ENCODE measurements at places on chromosomes 2 and 18. TPM values are rescaled to one million over a fixed set of nuclear protein-coding genes. Genes with fewer than 3 reads are reported as not detected.

GRCh38 chr2:61135510-61135909 lies 26.5 kb upstream of the C2orf74 start:
- DNase-seq, result no peak

DNA sequence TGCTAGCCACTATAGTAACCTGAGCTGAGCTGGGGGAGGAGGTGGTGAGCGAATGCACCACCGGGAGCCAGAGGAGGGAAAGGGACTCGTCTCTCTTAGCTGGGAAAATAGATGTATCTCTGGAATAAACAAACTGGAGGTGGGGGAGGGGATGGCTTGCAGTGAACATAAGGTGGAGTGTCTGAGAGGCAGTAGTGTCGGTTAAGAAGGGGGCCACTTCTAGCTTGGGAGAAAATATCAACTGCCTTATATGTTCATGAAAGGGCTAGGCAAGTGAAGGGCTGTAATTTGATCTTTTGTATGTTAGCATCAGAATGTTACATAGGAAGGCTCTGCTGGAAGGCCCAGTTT lies 2.2 kb downstream of the SETBP1 start:
- no peak for DNase-seq

DNA sequence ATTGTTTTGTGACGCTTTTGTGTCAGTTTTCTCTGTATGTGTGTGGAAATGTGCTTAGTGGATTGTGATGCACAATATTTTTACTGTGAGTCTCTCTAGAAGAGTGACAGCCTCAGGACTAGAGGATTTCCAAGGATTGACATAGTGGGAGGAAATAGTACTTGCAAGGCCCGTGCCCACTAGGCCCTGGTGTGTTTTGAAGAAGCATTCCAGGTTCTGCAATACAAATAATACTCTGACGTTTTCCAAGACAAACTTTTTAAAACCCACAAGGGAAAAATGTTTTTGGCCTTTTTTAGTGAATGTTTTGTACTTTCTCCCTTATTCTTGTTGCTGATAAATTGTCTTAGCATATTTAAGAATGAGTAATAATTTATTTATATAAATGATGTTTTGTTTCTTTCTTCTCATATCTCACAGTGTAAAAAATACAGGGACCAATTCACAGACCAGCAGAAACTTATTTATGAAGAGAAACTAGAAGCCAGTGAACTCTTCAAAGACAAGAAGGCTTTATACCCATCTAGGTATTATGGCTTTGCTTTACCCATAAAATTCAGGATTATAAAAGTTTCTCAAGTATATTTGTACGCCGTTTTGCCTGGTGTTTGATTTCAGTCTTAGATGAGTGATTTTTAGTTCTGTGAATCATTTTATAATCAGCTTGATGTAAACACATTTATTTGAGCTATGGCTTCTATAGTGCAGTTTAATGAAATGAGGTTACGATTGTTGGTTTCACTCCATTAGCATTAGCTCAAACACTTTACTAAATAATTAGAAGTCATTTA lies 165.6 kb downstream of the MYO1B start:
- no peak for DNase-seq

DNA sequence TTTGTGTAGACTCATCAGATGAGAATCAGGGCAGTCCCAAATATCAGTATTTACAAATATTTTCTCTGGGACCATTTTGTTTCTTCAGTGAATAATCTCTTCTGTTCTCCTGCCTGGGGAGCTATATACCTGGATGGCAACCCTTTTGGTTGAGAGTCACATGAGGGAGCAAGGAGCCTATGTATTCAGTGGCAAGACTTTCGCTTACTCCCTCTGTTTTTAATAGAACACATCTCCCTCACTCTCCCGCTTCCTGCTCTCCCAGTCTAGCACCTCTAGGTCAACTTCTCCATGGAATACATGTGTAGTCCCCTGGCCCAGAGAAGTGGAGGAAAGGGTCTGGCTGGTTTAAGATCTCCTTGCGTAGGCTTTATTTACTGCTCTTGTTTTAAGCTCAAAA lies 600.3 kb downstream of the CCDC85A start:
- DNase-seq, result no peak

GRCh38 chr2:74499267-74499939 lies at the start of gene LBX2:
Gene LBX2 (minus strand): TSS chr2:74499603. CDS start chr2:74499537, 66 bp downstream.
- DNase-seq, result no peak

DNA sequence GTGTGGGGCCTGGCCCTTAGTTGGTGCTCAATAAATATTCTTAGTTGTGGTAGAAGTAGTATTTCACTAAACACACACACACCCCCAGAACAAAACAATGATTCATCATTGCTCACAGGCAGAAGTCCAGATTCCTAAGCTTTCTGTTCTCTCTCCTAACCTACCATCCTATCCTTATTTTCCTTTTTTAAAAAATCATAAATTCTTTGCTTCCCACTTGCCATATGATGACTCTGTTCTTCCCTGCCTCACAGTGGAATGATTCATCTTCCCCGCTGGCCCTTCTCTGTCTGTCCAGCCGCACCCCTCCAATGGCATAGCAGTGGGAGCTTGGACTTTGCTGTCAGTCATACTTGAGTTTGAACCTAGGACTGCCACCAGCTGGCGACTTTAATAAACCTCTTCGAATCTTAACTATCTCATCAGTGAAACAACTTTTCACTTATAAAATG lies 5.2 kb downstream of the EML6 start:
- no peak for DNase-seq

DNA sequence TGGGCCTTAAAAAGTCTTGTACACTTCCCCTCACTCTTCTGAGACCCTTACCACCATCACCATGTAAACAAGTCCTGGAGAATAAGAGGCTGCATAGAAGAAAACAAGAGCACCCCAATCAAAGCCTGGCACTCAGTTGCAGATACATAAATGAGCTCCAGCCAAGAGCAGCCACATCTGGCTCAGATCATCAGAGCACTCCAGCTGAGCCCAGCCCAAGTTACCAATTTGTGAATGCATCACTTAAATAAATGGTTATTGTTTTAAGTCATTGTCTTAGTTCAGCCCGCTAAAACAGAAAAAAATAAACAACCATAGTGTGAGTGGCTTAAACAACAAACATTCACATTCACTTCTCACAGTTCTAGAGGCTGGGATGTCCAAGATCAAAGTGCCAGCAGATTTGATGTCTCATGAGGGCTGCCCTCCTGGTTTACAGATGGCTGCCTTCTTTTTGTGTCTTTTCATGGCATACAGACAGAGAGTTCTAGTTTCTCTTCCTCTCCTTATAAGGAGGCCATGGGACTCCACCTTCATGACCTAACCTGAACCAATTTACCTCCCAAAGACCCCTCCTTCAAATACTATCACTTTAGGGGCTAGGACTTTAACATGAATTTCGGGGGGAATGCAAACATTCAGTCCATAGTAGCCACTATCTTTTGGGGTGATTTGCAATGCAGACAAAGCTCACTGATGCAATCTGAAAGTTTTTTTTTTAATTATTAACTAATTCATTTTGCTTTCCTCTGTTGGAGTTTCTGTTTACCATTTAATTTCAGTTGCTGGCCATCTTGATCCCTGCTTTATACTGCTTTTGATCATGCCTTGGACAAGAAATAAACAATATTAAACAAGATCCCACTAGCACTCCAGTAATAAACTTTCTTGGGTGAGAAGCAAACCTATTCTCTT lies 187.5 kb upstream of the ACVR2A start:
- no peak for DNase-seq

DNA sequence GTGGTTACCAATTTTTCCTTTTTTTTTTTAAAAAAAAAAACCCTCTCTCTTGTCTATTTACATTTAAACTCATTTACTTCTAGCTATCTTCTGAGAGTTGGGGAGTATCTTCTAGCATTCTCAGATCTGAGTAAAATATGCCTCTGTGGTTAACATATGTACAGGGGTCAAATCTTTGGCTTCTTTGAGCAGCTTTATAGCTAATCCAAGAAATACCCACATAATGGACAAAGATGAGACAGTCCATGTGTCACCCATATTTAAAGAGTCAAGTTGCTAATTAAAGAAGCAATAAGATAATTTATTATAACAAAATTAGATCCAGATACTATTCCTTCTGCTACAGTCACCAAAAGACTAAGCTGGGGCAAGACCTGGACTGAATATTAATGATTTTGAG lies 139.0 kb upstream of the HNRNPA3 start:
- no peak for DNase-seq

- DNase-seq, result no peak
Measured at GRCh38 chr2:210445732-210446131, 30.8 kb downstream of the LANCL1 start.

- no peak for DNase-seq
Measured at GRCh38 chr18:69978732-69979715, 31.4 kb upstream of the CD226 start.

DNA sequence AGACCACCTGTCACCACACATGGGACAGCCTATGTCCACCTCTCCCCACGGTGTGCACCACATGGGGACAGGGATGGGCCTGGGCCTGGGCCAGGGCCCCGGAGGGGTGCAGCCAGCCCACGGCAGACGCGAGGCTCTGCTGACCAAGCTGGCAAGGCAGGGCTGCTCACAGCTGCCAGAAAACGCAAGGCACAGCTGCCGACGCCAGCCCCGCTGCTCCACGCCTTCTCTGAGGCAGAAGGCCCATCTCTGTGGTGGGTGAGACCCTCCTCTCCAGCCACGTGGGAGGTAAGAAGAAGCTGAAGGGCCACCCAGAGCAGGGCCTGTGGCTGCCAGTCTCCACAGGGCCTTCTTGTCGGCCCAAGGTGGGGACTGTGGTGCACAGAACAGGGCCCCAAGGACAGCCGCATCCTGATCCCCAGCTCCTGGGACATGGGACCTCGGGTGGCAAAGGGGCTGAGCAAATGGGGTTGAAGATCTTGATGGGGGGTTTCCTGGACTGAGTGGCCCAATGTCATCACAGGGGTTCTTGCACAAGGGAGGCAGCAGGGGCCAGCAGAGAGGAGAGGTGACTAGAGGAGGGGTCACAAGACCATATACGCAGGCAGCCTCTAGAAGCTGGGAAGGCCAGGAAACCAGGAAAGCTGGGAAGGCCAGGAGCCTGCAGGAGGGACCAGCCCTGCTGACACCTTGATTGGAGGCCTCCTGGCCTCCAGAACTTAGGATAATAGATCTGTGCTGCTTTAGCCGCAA lies 72.3 kb downstream of the NDUFA10 start:
- DNase-seq, result no peak

DNA sequence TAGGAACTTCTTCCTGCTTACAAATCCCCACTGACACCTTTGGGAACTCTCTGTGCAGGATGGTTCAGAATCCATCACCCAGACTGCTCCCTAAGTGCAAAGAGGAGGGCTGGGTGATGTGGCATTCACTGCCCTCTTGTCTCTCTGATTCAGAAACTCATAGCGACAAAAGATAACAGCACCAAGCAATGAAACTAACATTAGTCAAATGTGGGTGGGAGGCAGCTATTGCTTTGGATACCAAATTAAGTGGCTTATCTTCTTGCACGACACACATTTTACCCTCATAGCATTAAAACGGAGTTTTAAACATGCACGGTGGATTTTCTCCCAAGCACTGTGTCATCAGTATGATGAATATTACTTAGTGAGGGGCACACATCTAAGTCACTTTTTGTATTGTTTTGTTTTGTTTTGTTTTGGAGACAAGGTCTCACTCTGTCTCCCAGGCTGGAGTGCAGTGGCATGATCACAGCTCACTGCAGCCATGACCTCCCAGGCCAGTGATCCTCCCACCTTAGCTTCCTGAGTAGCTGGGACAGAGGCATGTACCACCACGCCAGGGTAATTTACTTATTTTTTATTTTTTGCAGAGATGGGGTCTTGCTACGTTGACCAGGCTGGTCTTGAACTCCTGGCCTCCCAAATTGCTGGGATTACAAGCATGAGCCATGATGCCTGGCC lies 40.9 kb upstream of the NEB start:
- DNase-seq, result no peak

GRCh38 chr2:37466533-37467222 lies 122.2 kb downstream of the QPCT start:
- DNase-seq, result no peak

DNA sequence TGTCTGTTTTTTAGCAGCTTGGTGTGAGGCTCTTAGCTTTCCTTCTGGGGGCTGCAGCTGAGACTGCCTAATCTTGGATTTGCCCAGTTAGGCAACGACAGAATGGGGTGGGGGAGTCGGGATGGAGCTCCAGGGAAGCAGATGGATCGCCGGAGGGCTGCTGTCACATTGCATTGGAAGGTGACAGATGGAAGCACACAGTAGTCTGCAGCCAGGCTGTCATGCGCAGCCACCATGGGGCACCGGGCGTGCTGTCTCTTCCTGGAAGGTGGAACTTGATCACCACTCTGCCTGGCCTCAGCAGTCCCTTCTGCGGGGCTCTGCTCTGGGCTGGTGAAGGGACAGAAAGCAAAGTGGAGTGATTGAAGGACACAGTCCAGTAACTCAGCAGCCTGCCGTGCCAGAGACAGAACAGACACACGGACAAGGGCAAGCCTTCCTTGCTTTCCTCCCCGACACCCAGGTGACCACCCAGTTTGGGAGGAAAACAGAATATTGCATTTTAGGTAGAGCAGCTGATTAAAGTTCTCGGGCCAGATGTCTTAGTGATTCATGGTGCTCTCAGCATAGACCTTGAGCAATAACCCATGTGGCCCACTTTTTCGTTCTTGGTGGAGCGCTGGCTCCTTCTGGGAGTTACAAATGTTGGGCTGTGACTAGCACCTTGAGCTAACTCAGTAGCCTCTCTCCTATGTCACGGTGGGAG lies 40.9 kb downstream of the RNF144A start:
- no peak for DNase-seq

DNA sequence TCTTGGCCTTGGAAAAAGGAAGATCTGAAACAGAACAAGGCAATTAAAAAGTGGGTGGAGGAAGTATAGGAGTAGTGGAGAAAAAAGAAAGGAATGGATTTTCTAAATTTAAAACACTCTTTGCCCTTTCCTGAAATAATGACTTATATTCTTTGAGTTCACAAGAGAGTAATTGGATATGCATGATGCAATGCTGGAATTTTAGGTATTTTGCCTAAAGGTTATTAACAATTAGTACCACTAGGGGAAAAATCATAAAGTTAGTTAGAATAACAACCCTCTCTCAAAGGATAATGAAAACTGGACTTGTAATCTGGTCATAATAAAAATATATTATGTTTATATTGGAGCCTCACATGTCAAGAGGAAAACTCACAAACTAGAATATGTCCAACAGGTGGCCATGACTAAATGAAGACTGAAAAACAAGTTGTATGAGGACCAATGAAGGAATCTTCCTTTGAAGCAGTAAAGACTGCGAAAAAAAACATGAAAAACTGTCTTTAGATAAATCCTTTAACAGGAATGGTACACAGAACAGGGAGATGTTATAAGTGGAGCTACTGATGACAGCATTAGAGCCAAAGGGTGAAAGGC lies 281.8 kb downstream of the NCKAP5 start:
- no peak for DNase-seq

DNA sequence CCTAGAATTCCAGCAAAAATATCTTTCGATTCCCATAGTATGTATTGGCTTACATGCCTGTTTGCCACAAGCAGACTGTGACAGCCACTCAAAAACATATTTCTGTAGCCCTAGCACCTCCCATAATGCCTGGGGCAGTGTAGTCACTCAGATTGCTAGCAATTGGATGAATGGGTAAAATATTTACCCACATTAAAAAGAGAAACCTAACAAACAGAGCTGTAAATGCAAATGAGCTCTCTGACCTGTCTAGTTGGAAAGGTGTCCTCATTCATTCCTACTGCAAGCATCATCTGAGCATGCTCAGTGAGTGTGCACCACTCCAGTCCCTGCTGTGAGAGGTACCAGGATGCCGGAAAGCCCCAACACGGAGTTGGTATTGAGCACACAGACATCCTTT lies 234.0 kb upstream of the RAB12 start:
- DNase-seq, result no peak

The MITD1 gene
- 35.3 TPM for total RNA-seq

The ANKRD62 gene
- total RNA-seq, result not detected

The PLEKHH2 gene
- total RNA-seq, result 3.3 TPM

The DDX1 gene
- total RNA-seq, result 52.3 TPM

The TTN gene
- total RNA-seq, result 7.6 TPM

The DCDC2C gene
- not detected for total RNA-seq

The TUBA4B gene
- not detected for total RNA-seq

The UPP2 gene
- not detected for total RNA-seq

The HOXD13 gene
- not detected for total RNA-seq

All from Peyer's patch (tissue), 4 donors.